CD4-positive, alpha-beta T cell treated with Interleukin-4 for 4 hours (primary cell): ENCODE measurements at places on chromosomes 2 and 18.

DNA sequence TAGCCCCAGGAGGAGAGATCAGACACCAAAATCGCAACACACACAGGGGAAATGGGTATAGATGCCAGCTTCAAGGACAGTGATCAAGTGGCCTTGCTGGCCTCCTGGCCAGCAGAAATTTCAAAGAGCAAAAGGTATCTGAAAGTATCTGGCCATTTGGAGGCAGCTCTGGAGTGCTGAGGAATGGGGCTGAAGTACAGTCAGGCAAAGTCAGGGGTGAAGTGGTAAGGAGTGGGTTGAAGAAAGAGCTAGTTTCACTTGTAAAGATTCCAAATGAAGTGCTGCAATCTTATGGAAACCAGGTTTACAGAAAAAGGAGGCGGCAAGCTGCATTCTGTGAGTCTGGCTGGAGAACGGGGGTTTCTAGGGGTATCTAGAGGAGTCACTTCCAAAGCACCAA, 19.2 kb upstream of the PCBP1 start:
- no peak for DNase-seq

DNA sequence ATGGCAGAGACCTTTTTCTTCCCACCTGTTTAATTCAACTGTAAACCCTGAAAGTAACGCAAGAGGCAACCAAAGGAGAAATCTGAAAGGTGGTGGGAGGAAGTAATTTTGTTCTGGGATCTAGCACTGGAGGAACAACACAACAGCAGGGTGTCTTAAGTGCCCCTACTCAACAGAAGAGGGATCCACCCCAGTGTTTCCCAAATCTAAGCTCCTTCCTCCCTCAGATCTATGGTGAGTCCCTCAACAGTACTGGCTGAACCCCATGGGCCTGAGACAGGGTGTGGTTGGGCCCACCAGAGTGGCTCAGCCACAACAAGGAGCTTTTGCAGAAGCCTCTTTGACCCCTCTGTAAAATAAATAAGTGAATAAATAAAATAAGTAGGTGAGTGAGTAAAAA, 790.3 kb downstream of the ERBB4 start:
- DNase-seq = no peak

DNA sequence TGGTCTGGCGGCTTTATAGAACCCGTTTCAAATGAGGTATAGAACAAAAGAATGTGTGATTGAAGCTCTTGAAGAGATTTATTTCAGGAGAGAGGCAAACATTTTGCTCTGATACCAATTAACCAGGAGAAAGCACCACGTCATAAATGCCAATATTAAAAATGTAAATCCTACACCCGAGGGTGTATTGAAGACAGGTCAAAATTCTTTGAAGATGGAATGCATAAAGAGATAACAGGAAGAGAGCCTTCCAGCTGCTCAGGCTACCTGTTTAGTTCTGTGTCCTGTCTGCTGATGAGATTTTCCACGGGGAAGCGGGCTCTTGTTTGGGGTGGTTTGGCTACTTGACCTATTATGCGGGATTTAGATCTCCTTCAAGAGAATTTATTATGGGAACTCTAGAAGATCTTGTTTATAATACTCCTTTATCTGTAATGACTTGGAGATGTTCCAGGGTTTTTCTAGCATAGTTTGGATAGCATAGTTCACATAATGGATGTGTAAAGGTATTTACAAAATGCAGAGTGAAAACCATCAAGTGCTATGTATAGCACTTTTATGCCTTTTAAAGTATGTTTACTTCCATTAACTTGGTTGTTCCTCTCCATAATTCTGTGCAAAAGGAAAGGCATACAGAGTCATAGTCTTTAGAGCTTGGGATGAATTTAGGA, 204.5 kb upstream of the SPRED2 start:
- DNase-seq = no peak

GRCh38 chr2:200515155-200515554, 5.3 kb upstream of the KCTD18 start:
- DNase-seq = no peak

DNA sequence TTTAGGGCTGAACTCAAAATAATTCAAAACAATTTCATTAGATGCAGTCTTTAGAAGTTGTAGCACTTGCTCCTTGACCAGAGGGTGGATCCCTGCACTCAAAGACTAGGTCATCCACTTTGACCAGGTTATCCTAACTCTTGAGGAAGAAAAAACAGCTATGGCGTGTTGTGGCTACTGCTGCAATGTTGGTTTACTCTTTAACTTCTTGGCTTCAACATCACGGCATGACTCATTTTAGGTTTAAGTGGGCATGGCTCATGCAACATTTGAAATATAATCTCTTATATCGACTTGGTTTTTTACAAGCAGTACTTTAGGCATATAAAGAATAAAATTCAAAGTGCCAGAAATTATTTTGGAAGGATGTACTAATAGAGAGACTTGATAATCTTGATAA, 35.4 kb downstream of the ANKRD29 start:
- DNase-seq = no peak

- DNase-seq = no peak
These were observed 61.6 kb upstream of the NCOA1 start for GRCh38 chr2:24429197-24430074.

DNA sequence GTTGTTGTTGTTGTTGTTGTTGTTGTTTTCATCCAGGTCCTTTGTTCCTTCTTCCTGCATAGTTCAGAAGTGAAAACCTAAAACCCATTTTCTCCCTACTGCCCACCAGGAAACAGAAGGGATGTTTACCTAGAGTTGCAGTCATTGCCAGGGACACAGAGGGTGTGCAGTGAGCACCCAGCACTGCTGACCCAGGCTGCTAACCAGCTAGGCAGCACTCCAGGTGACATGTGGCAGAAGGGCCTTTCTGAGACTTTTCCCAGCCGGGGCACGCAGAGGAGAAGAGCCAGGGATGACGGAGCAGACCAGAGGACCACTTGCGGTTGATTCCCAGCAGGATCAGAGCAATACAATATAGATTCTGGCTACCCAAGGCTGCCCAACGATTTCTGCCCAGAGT, 286.3 kb downstream of the BCL11A start:
- DNase-seq = no peak

- peak; percentile 23 for DNase-seq
These were observed 484.7 kb upstream of the NRP2 start for GRCh38 chr2:205197468-205198139.

- no peak for DNase-seq
These were observed 32.3 kb downstream of the ITGB1BP1 start for GRCh38 chr2:9390991-9391390.

DNA sequence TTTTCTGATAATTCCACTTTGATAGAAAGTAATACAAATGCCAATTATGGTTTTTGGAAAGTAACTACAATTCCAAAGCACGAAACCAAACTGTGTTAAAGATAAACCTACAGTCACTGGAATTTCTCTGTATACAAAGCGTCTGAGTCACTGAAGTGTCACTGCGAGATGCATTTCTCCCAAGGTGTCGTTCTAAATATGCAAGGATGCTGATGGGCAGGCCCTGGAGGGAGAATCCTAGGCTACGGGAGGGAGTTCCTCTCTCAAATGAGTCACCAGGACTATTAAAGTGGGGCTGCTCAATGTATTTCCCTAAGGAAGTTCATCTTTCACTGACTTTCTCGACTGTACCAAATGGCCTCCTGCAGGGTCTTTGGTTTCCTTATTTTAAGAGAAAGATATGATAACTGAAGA, 163.8 kb upstream of the STK17B start:
- no peak for DNase-seq

DNA sequence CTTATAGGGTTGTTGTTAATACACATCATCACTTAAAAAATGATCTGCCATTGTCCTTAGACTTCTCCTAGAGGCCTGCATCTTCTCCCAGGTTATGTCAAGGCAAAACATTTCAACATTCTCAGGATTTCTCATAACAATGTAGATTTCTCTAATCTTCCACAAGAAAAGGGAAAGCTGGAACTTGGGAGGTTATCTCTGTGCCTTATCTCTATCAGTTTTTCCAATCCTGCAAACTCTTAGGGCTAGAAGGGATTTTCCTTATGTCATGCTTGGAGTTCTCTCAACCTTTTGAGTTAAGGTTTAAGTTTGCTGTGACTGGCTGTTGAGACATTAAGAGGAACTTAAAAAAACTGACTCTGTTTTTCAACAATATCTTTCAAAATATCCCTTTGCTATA, 300.6 kb upstream of the TFPI start:
- DNase-seq = no peak

DNA sequence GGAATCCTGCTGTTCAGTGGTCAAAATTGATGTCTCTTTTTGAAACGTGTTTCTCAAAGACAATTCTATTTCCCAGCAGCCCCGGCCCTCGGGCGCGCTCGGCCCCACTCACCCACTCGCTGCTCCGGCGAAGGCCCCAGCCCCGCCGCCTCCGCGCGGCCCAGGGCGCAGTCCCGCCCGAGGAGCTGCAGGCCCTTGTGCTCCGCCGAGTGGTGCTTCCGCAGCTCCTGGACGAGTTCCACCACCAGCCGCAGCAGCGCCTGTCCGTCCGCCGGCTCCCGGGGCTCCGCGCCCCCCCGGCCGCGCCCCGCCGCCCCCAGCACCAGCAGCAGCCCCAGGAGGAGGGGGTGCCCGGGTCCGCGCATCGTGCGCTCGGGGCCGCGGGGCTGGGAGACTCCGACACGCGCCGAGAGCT, 413 bp downstream of the ALKAL2 start:
- DNase-seq = no peak

DNA sequence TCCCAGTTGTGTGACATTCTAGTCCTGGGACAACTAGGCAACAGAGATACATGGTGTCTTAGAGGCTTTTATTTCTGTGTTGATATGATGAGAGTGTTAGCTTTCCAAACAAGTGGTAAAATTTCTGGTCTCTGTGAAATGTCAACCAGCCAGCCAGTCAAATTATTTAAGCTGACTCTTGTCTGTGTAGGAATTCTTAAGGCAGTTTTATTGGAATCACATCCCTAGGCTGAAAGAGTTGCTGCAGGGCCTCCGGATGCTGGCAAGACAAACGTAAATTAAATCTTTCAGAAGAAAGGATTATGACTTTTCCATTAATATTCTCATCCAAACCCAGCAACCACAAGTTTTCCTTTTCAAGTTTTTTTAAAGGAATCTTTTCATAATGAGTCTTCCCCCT, 44.6 kb downstream of the SERPINB7 start:
- no peak for DNase-seq

DNA sequence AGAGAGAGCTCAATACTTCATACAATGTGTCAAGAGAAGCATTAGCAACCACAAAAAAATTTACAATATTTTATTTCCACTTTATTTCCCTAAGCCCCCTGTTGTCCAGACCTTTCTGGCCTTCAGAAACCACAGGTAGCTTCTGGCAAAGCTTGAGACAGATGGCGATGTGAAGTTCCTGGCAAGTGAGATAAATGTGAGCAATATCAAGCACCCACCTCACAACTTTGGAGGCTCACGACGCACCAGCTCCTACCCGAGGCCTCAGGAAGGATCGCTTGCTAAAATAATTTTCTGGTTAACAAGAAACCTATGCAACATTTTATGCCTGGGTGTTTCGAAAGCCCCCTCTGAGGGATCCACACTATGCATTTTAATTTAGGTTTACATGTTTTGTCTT, 158.1 kb upstream of the CHAC2 start:
- no peak for DNase-seq

GRCh38 chr2:176781570-176782217, 430.9 kb upstream of the HNRNPA3 start:
- DNase-seq = no peak

DNA sequence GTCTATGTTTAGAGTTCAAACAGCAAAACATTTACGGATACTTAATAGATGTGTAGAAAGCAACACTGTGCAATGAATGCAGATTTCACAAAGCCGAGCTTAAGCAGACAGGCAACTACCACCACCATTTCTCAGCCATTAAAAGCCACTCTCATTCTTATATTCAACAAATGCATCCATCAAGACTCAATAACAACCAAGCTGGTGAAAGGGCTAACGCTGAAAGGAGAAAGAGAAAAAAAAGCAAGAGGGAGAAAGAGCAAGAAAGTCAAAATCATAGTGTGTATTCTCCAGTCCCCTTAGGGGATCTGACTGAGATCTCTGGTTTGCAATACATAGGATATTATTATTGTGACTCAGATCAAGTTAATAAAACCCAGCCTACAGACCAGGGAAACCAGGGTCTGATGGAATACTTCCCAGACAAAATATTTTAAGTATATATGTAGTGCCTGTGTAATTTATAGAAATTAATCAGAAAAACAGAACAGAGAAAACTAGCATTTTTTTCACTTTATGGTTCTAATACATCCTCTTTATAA, 14.1 kb downstream of the SATB2 start:
- DNase-seq = no peak

DNA sequence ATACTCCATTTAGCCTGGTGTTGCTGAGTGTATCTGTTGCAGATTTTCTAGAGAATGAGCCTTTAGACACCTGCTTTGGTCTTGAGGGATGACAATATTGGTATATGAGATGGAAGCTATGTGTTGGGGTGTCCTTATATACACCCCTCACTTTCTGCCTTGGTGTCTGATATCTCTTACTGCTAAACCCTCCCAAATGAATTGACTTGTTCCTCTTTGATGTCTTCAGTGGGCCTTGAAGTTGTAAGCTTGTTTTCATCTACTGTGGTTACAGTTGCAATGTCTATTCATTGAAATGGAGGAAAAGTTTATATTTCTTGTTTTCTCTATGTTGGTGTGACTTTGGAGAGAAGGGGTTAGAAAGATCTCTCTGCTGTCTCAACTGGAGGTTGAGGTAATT, 18.9 kb downstream of the RAB10 start:
- DNase-seq = no peak

DNA sequence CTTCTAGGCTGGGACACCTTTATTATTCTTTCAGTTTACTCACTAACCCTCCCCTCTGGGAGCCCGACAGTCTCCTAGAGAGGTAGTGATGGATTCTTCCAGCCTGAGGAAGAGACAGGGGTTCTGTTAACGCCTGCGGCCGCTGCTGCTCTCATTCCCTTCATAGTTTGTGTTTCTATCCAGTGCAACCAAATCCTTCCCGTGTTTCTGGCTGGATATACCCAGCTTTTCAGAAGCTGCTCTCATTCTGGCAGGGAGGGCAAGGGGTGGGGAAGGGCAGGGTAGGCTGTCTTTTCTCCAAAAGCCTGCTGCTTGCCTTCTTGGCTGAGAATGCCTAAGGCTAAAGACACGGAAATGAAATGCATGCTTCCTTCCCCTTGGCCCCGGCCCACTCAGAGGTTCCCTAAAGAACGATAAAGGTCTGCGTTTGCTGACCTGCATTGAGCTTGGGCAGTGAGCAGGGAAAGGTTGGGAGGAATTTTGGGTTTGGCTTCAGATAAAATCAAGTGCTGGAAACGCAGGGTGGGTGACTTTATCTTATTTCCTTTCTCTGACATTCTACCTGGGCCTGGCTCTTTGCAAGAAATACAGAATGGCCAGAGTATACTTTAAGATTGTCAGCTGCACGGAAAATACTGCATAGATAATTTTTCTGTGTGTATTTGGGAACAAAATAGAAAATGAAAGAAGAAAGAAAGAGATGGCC, 390.9 kb downstream of the NBAS start:
- DNase-seq = no peak

GRCh38 chr18:55354795-55355194, 233.2 kb downstream of the TCF4 start:
- no peak for DNase-seq

- no peak for DNase-seq
These were observed 283.7 kb upstream of the ID2 start for GRCh38 chr2:8398040-8398668.

- no peak for DNase-seq
These were observed 898.2 kb downstream of the NRXN1 start for GRCh38 chr2:50133766-50134165.
